ENCODE measurements at places on chromosomes 6 and 20. TPM values are rescaled to one million over a fixed set of nuclear protein-coding genes. Genes with fewer than 3 reads are reported as not detected.

HTR1B gene
- total RNA-seq: not detected

UST gene
- 4.9 TPM for total RNA-seq

EYS gene
- total RNA-seq: not detected

MOG gene
- total RNA-seq: not detected

METTL24 gene
- not detected for total RNA-seq

TSPO2 gene
- not detected for total RNA-seq

ACTR5 gene
- 11.0 TPM for total RNA-seq

SIGLEC1 gene
- 0.07 TPM for total RNA-seq

TRDN gene
- total RNA-seq: not detected

NOX3 gene
- not detected for total RNA-seq

WASF1 gene
- 2.6 TPM for total RNA-seq

HLA-DOB gene
- 1.3 TPM for total RNA-seq

CD93 gene
- total RNA-seq: 1.9 TPM

SEC63 gene
- total RNA-seq: 95.9 TPM

NT5E gene
- total RNA-seq: 3.7 TPM

SLC22A7 gene
- total RNA-seq: not detected

ARFRP1 gene
- 54.6 TPM for total RNA-seq
